Activated T-cell treated with anti-CD3 and anti-CD28 coated beads, Interleukin-2, amount 50 U/mL, for 24 hours (primary cell): ENCODE measurements at places on chromosomes 5 and 9.

DNA sequence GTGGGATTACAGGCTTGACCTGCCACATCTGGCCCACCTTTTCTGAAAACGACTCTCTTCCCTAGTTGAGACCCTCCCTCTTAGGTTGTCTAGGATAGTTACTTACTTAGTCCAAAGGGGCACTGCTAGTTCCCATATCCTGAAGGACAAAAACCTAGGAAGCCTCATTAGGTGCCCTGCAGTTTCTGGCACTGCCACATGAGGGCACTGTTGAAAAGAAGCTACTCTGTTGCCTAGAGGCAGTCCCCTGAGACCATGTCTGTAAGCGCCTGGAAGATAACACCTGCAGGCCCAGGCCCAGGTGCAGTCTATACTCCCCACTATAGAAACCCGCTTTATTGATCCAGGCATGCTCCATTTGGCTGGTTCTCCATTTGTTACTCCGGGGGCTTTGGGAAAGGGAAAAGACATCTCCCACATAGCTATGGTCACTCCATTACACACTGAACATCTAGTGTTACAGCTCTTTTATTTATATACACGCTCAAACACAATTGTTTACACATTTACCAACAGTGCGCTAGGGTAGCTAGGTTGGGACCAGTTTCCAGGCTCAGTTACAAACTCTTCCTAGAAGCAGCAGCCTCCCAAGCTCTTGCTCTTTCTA lies 73.4 kb upstream of the PPARGC1B start:
- peak; percentile 40 for DNase-seq

GRCh38 chr5:31107091-31107518 lies 86.4 kb upstream of the CDH6 start:
- no peak for DNase-seq

DNA sequence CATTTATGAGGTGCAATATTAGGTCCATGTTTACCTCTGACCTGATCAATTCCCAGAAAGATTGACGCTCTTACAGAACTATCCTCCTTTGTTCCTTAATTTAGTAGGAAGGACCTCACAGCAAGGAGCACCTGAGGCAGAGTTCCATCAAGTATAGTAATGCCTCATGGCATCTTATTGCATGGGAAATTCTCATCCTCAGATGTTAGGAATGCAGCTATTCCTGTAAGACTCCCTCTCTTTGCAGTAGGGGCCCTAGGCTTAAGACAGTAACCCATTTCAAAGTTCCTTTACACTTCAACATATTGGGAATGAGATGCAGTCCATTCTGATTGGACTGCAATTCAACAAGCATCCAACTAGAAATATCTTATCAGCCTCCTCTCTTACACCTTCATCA lies 69.8 kb downstream of the SLCO4C1 start:
- DNase-seq = no peak

DNA sequence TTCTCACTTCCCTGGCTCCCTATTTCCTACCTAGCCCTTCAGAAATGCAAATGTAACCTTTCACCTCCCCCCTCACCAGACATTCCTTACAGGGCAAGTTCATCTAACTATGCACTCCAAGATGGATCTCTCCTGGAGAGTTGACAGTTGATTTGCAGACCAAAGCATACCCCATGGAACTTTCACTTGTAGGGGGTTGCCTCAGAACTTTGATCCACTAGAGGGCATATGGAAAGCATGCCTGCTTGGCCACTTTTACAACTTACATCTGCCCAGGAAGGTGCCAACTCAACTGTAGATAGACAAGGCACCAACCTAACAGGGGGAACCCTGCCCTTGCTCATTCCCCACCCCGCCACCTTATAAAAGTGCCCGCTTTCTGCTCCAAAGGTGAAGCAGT lies 187.8 kb downstream of the NXNL2 start:
- no peak for DNase-seq

GRCh38 chr9:127586096-127586495 lies 26.0 kb upstream of the STXBP1 start:
- DNase-seq = no peak

DNA sequence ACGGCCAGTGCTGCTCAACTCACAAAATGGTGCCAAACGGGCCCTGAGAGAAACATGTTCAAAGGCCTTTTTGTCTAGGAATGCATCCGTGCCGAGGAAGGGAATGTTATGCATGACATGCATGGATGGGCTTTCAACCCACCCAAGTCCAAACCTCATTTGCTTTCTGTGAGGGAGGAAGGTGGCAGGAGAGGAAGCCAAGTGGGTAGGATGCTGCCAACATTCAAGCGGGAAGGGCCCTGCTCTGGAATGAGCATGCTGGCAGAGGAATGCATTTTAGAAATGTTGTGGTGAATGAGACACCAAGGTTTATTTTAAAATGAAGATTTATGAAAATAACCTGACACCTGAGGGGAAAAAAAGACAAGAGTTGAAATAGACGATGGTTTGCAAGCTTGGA lies 479.1 kb downstream of the CCDC171 start:
- no peak for DNase-seq

DNA sequence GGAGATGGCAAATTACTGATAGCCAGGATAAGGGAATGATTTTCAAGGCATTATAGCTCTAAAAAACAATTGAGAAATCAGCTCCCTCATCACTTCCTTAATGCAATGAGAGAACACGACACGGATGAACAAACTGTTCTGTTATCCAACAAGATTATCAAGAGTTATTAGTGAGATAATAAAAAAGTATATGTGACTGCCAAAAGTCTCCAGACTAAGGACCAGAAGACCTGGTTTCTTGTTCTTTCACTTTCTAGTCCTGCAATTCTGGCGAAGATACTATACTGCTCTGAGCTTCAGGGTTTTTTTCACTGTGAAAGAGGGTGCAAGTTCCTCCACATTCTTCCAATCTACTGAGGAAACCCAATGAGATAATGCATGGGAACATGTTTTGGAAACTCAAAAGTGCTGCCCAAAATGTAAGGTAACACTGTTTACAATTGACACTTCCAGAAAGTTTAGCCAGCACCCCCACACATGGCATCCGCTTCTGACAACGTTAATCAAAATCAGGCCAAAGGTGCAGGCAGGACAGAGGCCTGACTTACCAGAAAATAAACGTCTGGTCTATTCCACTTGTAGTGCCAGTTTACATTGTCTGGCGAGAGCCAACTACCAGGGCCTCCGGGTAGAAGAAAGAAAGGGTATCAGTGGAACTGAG lies 254.2 kb downstream of the DOCK8 start:
- peak; percentile 35 for DNase-seq

DNA sequence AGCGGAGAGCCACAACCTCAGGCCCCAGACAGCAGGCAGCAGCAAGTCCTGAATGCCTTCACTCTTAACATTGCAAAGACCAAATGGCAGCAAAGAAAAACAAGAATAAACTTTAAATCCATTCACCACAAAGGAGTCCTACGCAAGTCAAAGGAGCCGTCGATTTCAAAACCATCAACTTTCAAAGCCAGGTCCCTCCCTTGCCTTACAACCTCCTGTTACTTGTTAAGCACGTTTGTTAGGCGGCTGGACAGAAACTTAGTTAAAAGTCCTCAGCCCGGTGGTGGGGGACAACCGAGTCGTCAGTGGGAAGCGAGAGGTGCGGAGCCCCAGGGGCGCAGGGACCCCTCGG lies 938 bp downstream of the LPAR1 start:
- DNase-seq = no peak

- DNase-seq = no peak
These were observed 38.0 kb upstream of the PRDM12 start for GRCh38 chr9:130626249-130626996.

DNA sequence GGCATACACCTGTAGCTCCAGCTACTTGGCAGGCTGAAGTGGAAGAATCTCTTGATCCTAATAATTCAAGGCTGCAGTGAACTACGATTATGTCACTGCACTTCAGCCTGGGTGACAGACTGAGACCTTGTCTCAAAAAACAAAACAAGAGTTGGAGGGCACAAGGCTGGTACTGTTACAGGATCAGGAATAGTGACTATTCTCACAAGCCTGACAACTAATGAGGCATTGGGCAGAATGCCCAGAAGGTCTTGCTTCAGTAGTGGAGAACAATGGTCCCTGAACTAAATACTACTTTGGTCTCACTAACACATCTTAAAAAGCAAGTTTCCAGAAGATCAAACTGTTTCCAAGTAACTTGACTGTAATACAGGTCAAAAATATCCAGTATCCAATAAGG lies 182.9 kb upstream of the RFX3 start:
- no peak for DNase-seq

- DNase-seq = no peak
These were observed 150.9 kb downstream of the ADGRV1 start for GRCh38 chr5:90709323-90710155.

DNA sequence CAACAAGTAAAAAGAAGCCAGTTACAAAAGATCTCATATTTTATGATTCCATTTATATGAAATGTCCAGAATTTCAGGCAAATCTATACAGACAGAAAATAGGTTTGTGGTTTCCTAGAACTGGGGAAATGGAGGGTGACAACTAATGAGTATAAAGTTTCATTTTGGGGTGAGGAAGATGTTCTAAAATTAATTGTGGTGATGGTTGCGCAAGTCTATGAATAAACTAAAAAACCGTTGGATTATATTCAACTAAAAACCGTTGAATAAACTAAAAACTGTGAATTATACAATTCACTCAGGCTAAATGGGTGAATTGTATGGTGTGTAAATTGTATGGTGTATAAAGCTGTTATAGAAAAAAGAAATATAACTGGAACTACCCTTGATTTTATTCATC lies 47.6 kb downstream of the ADAMTS6 start:
- no peak for DNase-seq

DNA sequence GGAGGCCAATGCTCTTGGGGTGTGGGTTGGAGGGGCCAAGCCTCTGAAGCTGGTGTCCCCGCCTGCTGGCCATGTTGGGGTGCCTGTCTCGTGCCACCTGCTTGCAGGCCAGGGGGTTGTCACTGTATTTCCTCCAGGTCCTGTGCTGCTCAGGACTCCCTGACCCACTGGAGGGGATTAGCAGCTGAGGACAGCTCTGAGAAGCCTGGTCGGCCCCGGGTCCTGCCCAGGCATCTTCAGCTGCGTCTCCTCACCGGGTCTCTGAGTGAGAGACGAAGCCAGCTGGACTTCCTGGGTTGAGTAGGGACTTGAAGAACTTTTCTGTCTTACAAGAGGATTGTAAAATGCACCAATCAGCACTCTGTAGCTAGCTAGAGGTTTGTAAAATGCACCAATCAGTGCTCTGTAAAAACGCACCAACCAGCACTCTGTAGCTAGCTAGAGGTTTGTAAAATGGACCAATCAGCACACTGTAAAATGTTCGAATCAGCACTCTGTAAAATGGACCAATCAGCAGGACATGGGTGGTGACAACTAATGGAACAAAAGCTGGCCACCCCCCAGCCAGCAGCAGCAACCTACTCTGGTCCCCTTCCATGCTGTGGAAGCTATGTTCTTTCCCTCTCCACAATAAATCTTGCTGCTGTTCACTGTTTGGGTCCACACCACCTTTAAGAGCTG lies 20.6 kb upstream of the SLC9A3 start:
- no peak for DNase-seq

GRCh38 chr5:7638456-7638855 lies 212.5 kb downstream of the CFAP90 start:
- DNase-seq = no peak
